SK-N-SH (cell line): ENCODE measurements at places on chromosomes 2 and 18.

GRCh38 chr2:138522556-138522955 lies 21.0 kb downstream of the SPOPL start:
- no peak for DNase-seq

DNA sequence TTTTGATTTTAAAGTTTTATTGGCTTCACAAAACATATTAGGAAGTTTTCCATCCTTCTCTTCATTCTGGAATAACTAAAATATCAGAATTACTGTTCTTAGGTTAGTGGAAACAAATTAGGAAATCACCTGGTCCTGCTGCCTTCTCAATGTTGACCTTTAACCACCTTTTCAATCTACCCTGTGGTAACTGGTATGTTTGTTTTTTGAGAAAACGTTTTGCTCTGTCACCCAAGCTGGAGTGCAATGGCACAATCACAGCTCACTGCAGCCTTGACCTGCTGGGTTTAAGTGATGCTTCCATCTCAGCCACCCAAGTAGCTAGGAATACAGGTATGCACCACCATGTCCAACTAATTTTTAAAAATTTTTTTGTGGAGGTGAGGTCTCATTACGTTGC lies 28.4 kb downstream of the ACYP2 start:
- DNase-seq: no peak

DNA sequence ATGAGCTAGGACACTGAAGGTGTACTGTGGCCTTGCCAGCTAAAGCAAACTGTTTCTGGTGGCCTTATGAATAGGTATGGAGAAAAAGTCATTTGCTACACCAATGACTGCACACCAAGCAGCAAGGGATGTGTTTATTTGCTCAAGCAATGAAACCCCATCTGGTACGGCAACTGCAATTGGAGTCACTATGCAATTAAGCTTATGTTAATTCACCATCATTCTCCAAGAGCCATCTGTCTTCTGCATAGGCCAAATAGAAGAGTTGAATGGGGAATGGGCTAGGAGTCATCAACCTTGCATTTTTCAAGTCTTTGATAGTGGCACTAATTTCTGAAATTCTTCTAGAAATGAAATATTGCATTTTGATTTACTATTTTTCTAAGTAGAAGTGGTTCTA lies 372.0 kb downstream of the KCNJ3 start:
- DNase-seq: no peak

- no peak for DNase-seq
Measured at GRCh38 chr18:32373505-32373904, 97.2 kb downstream of the GAREM1 start.
